Midbrain (tissue), 1 donor: ENCODE measurements at places on chromosomes 4 and X.

- peak; percentile 11 for DNase-seq
Observed at GRCh38 chr4:38868059-38868960, 704 bp downstream of the FAM114A1 start.

GRCh38 chr4:88919056-88919455 is 137.9 kb downstream of the FAM13A start:
- DNase-seq: no peak

DNA sequence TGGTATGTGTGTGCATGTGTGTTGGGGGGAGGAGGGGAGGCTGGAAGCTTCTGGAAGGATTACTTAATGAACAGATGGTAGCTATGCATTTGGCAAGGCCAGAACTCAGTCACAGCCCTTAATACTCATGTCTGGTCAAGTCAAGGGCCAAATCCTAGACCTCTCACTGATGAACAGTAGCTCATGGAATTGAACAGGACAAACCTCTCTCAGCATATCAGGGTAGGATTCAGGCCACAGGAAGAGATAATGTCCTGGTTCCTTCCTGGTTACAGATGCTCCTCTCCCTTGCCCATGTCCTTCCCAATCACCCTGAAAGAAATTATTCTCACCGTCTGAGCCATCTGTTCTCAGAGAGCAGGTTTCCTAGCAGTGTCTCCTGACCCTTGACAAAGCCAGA is 165.7 kb downstream of the SOWAHB start:
- DNase-seq: no peak

DNA sequence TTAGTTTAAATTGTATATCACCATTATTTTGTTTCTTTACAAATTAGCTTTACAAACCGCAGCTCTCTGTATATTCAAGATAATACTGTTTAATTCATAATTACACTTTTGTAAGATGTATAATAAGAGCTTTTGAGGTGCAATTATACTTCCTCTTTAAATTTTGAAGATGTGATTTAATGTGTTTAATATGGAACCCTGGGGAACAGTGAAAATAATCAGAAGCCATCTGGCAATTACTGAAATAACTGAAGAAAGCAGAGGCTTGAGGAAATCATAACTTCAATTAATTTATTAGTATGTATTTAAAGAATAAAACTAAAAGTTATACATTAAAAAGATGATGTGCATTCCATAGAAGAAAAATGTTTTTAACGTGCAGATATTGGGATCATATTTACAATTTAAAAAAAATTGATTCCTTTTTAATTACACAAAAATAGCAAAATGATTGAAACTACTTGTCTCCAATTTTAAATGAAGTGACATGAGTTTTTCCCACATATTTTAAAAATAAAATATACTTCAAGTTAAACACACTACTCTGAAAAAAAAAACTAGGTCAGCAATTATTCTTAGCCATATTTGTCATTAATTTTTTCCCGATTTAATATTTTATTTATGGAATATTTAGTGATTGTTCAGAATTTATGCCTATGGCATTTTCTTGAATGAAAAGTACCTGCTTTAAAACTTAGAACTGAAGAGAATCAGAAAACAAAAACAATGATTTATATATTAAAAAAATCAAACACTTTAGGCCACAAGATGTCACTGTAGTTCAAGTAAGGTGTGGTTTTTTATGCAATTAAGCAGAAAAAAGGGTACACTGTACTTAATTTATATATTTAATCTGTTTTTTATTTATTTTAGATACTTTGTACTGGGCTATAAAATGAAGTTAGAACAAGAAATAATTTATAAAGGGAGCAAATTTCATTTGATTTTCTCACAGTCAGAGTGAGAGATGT is 942.7 kb upstream of the NDST4 start:
- no peak for DNase-seq

- no peak for DNase-seq
Observed at GRCh38 chrX:134186362-134187121, 50.4 kb upstream of the CCDC160 start.

GRCh38 chrX:44314259-44314734 is 29.2 kb downstream of the EFHC2 start:
- no peak for DNase-seq

DNA sequence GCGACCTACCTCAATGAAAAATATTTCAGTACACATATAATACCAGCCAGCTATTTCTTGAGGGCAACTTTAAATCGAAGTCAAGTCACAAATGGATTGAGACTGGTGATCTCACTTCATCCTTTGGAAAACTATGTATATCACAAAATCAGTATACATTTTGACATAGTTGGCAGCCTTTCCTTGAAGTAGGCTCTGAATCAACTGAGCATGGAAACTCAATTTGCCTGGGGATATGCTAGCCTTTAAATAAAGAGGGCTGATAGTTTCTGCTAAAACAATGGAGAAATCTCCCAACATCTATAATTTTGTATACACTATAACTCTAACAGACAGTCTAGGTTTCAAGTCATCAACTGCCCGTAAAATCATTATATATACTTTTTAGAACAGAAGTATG is 282.8 kb upstream of the TENM3 start:
- DNase-seq: no peak

GRCh38 chr4:156953951-156954350 is 17.6 kb downstream of the PDGFC start:
- DNase-seq: no peak

DNA sequence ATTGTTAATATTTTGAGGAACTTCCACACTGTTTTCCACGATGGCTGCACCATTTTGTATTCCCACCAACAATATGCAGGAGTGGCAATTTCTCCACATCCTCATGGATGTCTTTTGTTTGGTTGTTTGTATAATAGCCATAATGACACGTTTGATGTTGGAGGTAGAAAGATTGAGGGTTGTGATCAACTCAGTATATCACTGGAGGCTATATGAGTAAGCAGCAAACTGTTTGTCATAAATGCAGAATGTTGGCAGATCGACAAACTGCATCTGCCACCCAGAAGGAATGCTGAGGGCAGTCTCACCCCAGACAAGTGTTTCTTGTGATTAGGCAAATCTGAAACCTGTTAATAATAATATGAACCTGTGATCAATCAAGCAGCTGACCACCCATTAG is 243.9 kb upstream of the WDFY3 start:
- DNase-seq: no peak
